NCI-H1694 (cell line): ENCODE measurements at places on chromosomes 2 and 18.

- no peak for DNase-seq
These were observed 33.9 kb downstream of the MEX3C start for GRCh38 chr18:51163543-51163942.

DNA sequence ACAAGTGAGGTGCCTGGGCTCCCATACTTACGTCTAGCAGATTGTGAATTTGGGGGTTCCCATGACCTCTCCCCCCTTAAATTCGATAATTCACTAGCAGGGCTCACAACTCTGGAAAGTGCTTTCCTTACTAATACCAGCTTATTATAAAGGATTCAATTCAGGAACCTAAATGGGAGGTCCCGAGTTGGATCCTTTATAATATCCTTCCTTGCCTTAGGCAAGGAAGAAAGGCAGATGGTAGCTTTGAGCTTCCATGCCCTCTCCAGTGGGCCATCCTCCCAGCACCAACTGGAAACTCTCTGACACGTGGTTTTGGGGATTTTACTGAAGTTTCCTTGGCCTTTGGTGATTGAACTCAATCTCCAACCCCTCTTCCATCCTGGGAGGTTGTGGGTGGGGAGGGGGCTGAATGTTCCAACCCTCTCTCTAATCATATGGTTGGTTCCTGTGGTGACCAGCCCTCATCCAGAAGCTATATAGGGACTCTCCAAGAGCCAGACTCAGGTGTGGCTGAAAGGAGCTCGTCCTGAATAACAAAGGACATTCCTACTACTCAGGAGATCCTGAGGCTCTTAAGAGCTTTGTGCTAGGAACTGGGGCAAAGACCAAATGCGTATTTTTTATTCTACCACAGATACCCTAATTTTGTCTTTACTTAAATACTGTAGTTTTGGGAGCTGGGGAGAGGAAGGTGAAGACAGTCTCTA, 62.2 kb downstream of the HAUS1 start:
- no peak for DNase-seq

DNA sequence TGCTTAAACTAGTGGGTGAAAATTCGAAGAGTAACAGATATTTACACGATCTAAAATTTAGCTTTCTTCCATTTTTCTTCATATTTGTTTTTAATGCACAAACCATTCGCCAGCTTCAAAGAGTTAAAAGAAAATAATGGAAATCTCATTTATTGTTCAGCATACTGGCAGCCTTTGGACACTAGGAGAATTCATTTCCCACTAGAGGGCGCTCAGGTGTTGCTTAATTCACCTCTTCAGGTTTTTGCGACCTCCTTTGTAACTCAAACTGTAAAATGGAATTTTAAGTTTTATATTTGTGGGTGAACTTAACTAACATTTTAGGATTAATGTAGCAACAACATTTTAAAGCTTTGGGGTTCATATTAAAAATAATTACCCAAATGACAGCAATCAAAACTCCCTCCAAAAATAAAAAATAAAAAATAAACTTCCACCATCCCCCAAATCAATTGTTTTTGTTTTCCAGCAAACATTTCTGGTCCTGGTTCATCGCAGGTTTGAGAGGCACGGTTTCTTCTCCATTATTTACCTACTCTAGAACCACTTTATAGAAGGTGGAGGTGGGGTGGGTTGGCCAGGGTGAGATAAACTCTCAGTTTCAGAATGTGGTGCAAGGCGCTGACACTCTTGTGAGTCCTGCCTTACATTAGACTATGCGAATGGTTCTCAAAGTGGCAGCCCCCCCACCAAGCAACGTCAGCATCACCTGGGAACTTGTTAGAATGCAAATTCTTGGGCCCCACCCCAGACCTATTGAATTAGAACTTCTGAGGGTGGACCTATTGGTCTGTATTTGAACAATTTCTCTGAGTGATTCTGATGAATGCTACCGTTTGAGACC, 24.7 kb upstream of the PNPT1 start:
- DNase-seq: peak; percentile 77

GRCh38 chr2:239494578-239494977, 93.8 kb upstream of the HDAC4 start:
- no peak for DNase-seq
